Activated naive CD4-positive, alpha-beta T cell (primary cell): ENCODE measurements at places on chromosomes 1 and 21.

- DNase-seq: no peak
Measured at GRCh38 chr1:183910845-183911244, 105.9 kb downstream of the RGL1 start.

GRCh38 chr1:6651909-6652308 is 27.2 kb downstream of the THAP3 start:
- DNase-seq: no peak

- no peak for DNase-seq
Measured at GRCh38 chr1:51287966-51288365, 42.4 kb downstream of the TTC39A start.

- no peak for DNase-seq
Measured at GRCh38 chr21:38383411-38384237, 114.7 kb downstream of the ERG start.

DNA sequence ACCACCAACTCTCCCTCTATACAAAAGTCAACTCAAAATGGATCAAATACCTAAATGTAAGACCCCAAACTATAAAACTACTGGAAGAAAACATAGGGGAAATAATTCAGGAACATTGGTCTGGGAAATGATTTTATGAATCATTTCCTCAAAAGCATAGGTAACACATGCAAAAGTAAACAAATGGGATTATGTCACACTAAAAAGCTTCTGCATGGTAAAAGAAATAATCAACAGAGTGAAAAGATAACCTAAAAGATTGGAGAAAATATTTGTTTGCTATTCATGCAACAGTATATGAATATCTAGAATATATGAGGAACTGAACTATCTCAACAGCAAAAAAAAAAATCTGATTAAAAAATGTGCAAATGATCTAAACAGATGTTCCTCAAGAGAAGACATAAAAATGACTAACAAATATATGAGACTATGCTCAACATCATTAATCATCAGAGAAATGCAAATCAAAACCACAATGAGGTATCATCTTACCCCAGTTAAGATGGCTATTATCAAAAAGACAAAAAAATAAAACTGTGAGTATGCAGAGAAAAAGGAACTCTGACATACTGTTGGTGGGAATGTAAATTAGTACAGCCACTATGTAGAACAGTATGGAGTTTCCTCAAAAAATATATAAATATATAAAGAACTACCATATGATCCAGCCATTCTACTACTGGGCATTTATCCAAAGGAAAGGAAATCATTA is 47.8 kb downstream of the VCAM1 start:
- no peak for DNase-seq

DNA sequence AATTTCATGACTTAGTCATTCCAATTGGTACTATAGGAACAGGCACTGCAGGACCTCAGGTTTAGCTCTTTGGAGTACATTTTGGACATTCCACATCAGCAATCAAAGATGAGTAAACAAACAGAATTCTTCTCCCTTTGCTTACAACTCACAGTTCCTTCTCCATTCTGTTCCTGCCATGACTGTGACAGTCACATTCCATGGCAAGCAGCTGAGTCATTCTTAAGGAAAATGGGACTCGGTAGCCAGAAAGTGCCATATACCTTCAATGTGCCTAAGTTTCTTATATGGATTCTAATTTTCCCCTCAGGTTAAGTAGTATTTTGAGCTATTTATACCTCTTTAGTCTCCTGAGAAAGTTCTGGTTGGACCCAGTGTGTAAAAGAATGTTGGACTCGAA is 25.6 kb downstream of the CRCT1 start:
- no peak for DNase-seq

- no peak for DNase-seq
Measured at GRCh38 chr1:227033880-227034279, 93.8 kb downstream of the COQ8A start.
